ACHN (cell line): ENCODE measurements at places on chromosomes 7 and 10.

DNA sequence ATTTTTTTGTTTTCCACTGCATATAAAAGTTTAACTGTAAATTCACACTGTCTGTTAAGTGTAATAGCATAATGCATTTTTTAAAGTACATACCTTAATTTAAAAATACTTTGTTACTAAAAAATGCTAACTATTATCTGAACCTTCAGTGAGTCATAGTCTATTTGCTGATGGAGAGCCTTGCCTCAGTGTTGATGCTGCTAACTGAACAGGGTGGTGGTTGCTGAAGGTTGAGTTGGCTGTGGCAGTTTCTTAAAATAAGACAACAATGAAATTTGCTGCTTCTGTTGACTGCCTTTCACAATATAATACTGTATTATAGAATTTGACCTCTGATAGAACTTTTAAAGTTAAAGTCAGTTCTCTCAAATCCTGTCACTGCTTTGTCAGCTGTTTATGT lies 72.3 kb upstream of the GATAD1 start:
- no peak for DNase-seq

- DNase-seq, result peak; percentile 79
These were observed 443 bp downstream of the RNF32 start for GRCh38 chr7:156640949-156641485.

GRCh38 chr10:114346176-114347031 lies 57.9 kb downstream of the AFAP1L2 start:
- DNase-seq, result no peak

DNA sequence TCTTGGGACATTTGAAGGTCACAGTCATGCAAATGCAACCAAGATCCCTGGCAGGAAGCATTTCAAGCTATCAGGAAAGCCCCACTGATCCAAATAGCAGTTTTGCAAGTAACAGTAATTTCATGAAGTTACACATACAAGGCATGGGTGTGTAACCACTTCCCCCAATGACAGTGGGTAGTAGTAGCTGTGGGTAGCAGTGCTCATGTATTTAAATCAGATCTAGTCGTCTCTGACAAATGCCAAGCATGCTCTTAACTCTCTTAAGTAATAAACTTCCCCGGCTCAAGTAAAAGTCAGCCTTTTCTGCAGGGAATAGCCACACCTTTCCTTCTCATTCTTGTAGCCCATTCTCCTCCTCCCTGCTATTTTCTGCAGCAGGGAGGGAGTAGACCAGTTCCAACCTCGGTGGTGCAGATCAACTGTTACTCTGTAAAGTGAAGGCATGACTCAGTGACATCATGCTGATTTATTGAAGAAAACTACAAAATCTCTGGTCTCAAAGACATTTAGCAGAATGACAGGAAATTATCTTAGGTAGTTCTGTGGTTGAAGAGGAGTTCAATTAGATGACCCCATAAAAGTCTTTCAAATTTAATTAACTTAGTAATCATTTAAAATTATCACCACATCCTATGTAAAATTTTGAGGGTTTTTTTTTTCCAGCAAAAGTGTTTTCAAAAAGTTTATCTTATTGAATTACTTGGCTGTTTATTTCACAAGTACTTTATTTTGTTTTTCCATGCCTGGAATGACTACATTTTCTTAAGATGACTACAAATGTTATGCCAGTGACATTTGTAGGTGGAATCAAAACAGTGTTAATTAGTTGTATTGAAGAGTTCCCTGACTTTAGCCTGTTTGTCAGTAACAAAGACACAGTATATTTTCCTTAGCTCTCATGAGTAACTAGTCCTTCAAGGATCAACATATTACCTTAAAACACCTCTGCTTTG lies 568.3 kb downstream of the INHBA start:
- DNase-seq, result peak; percentile 6

DNA sequence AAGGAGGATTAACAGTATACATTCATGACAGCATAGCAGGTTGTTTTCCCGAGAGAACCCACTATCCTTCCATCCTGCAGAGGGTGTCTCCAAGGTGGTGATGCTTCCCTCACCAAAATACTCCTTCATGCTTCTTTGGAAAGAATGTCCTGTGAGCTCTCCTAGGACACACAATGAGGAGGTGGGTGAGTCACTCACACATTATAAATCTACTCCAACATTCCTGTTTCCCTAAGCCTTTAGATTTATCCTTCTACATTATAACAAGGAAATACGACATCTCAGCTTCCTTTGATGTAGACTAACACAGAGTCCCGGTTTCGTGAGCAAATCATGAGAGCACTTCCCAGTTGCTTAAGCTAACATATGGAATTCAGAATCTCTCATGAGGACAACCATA lies 689.7 kb upstream of the CELF2 start:
- DNase-seq, result no peak

DNA sequence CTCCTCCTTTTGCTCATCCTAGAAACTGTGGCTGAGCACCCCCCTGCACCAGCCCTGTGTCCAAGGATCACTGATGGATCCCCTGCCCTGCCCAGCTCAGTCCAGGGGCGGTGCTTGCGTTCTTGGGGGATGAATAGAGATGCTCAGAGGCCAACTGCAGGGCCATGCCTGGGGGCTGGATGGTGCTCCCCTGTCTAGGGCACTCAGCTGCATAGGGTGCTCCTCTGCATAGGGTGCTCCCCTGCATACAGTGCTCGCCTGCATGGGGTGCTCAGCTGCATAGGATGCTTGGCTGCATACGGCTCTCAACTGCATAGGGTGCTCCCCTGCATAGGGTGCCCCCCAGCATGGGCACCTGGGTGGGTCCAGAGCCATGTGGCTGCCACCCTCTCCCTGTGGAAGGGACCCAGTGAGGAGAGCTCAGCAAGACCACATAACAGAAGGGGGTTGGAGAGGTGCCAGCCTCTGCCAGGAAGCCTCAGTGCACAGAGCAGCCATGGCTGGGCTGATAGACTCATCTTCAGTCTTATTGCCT lies 95.0 kb downstream of the BMS1 start:
- DNase-seq, result no peak

DNA sequence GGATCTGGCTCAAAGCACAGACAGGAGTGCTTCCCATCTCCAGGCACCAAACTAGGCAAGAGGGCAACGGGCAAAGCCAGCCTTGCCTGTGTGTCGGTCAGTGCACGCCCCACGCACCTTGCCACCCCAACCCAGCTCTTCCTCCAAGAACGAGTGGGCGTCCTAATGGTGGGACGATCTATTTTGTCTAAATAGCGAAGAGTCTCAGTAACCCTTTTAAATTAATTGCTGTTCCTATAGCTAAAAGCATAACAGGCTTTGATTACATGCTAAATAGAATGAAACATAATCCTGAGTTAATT lies 12.2 kb downstream of the EN2 start:
- DNase-seq, result no peak
